Stimulated activated CD8-positive, alpha-beta memory T cell treated with anti-CD3 and anti-CD28 coated beads, Interleukin-15, amount 100 ng/mL, for 4 hours (primary cell): ENCODE measurements at places on chromosomes 12 and 14.

DNA sequence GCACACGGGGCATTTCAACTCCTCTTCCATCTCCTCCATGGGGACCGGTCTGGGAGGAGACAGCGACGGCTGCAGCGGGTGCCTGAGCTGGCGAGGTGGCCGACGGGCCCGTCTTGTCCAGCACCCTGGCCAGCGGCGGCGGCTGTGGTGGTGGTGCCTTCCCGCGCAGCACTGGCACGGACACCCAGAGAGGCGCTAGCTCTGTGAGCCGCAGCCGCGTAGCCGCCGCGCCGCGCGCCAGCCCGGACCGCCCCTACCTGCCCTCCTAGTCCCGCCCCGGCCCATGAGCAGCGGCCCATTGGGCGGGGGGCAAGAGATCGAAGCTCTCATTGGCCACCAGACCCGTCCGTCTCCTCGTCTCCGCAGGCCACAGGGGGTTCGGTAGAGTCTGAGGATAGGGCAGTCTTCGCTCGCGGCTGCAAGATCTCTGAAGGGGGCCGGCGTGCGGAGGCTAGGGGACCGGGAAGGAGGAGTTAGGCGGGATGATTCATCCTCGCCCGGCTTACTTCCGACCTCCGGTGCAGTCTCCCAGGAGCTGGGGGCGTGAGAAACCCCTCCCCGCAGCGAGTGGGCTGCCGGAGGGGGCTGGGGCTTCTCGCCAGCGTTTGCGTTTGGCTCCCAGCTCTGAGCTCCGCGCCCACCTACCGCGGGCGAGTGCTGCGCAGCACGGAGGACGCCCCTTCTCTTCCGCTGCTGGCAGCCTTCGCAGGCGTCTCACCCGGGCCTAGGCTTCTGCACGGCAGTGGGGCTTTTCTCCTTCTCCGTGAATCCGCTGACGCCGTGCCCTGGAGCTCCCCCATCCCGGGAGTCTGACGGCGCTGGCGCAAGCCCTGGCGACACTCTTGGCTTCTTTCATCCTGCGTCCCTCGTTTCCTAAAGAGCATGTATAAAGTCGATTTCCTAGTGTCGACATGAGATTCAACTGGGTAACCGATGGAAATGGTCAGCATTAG lies at the start of gene TRIM9:
TRIM9 (minus strand) TSS at position 205 of the 953 bp plus-strand sequence; CDS start at position 39, 166 bp downstream.
- DNase-seq = peak; percentile 80

GRCh38 chr12:90124289-90124688 lies 415.7 kb upstream of the ATP2B1 start:
- no peak for DNase-seq

GRCh38 chr12:75996861-75997447 lies 34.6 kb downstream of the PHLDA1 start:
- DNase-seq = no peak

DNA sequence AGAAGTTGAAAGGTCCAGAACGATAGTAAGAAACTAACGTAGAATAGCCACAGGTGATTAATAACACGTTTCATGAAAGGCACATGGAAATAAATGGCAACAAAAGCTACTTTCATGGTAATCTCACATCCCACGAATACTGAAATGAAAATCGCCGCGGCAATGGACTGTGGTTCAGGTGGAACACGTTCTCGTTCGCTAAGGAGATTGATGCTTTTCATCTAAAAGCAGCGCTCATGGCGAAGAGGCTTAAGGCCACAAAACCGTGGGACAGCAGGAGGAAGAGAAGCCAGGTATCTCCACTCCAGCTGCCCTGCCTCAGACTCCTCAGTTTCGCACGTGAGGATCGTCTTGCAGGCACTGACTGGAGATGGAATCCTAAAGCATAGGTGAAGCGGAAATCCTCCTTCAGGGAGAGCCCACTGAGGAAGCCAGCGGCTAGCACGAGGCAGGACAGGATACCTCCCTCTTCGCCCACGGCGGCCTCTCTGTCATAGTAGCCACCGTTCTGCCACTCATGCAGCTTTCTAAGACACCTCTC lies 696 bp upstream of the GPHN start:
- DNase-seq = no peak

DNA sequence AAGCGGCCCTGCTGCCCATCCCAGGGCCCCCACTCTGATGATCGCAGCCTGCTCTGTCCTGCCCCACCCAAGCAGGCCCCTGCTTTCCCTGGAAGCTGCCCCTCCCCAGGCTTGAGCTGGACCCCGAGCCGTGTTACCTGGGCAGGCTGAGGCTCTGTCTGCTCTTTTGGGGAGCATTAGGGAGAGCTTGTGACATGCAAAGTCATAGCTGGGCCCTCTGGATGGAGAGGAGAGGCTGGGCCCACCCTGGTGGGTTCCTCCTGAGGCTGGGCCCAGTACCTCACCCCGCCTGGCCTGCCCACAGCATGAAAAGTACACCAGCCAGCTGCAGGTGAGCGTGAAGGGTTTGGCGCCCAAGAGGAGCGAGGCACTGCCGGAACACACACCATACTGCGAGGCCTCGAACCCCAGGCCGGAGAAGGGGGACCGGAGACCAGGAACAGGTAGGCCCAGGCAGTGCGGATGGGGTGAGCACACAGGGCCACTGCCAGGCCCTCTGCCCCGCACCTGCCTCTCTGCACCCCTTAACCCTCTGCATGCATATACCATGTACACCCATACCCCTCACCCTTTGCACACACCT lies 15.0 kb downstream of the CEP170B start:
- no peak for DNase-seq

DNA sequence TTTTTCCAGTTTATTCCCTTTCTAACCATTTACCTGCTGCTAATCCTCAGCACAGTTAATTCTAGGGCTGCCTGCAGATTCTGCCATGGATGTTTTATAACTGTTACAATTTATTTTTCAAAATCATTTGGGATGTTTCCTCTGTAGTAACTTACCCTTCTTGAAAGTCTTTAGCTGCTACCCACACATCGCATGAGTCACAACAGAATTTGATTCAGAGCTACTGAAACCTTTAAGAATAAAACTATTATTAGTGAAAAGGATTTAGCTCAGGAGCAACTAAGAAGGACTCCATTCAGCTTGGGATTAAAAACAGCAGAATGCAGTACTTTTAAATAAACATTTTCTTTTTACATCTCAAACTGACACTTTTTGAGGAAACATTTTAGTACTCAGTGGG lies 41.7 kb upstream of the RGS6 start:
- DNase-seq = no peak

DNA sequence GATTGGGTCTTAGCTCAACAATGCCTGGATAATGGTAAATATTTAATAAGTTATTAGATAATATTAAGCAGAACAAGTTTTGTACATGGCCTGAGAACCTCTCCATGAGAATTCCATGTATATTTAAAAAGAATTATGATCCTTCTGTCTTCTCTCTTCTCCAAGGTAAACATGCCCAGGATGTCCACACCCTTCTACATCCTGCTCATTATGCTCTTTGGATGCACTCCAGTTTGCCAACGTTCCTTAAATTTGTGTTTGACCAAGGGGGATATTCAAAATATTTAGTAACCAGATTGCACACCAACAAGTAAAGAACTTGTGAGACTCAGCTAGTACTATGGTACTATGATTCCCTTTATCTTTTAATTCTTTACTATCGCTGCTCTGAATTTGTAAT lies 44.8 kb upstream of the ERGIC2 start:
- DNase-seq = no peak

DNA sequence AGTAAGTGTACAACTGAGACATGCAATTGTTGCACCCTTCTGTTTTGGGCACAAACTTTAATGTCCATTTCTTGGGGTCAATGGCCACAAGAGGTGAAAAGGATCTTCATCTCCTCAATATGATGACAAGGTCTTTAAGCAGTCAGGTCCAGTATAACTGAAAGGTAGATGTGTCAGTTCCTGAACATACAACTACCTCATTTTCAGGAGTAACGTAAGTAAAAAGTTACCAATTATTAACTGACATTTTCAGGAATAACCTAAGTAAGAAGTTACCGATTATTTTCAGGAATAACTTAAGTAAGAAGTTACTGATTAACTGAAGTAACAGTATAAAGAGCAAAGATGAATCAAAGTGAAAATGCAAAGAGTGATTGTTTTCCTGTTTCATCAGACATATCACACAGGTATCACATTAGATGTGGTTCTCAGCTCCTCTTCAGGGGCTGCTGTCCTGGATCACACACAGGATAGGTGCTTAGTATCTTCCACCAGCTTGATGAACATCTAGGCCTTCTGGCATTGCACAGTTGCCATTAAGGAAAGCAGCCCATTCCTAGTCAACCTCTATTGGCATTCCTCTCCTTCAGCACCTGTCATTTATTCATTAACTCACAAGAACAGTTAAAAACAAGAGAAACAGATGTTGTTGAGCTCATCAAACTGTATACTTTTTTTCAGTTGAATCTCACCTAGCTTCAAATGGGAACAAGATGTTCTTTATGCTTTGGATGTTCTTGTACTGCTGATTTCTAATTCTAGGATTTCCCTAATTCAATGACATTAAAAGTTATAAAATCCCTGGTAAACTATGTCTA lies 200.0 kb downstream of the FOXG1 start:
- no peak for DNase-seq

GRCh38 chr12:18589316-18589715 lies 148.5 kb downstream of the PLCZ1 start:
- DNase-seq = no peak

DNA sequence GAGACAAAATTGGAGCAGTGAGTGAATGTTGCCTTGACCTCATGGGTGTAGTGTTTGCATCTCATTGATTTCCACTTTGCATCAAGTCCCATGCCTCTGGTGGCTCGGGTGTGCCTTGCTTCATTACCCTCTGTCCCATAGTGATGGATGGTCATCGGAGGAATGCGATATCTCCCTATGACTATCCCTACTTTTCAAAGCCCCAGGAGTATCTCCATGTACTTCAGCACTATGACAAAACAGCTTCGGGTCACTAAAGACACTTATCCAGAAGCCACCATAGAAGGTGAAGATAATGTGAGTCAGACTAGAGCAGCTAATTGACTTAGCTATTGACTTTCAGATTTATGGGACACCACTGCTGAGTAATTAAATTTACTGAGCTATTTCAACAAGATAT lies 355.1 kb upstream of the CCDC196 start:
- no peak for DNase-seq

DNA sequence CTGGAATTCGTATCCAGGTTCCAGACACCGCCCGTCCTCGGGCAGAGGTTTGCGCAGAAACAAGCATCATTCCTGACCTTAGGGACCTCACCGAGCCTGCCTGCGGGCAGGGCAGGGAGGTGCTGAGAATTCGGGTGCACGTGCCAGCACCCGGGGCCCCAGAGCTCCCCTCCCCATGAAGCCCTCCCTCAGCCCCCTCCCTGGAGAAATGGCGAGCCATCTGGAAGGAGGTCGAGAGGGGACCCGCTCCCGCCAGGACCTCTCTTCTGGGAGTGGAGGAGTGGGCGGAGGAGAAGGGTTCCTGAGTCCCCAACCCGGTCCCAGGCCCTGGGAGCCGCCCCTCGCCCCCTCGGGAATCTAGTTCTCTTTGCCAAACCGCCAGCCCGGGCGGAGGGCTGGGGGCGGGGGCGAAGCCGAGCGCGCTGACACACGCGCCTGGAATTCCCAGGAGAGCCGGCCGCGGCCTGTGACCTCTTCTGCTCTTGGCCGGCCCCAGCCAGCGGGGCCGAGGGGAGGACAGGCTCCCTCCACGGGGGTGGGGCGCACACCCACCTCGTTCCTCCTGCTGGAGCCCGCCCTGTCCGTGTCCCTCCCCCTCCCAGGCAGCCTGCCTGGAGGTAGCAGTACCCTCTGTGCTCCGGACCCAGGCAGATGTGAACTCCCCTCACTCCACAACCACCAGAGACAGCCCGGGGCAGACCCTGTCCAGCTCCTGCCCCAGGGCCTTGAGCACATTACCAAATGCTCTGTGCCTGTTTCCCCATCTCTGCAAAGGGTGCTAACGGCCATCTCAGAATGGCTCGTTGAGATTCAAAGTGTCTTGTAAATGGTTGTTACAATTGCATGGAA lies 23.0 kb upstream of the GPR132 start:
- DNase-seq = no peak

- no peak for DNase-seq
Measured at GRCh38 chr14:42929806-42930480, 1323.3 kb downstream of the LRFN5 start.

GRCh38 chr12:71782017-71782416 lies 27.4 kb downstream of the RAB21 start:
- DNase-seq = no peak

DNA sequence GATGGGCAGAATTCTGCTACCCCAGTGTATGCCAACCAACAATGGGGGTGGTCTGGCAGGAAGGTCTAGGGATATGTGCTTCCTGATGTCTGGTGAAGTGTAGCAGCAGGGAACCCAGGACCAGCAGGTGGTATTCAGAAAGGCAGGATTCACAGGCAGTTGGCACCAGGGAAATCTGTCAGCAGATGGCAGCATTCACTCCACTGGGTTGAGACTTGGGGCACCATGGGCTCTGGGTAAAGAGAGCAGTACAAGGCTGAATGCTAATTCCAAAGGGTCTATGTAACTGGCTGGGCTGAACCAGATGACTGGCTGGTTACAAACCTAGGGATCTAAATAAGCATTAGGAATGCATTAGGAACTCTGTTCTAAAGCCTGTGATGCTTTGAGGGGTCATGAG lies 466.9 kb upstream of the STXBP6 start:
- DNase-seq = no peak

DNA sequence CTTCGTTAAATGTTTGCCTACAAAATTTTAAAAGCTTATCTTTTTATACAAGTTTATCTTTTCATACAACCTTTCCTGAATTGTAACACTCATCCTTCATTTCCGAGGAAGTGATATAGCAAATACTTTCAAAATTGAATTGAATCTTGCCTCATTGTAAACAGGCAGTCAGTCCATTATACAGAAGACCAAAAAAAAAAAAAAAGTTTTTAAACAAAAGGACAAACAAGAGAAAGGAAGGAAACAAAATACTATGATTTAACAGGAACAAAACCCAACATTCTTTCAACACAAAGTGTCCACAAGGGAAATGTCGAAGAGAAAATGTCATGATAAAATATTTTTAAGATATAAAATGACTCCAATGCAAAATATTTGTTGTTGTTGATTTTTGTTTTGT lies 8.5 kb downstream of the ATF7 start:
- DNase-seq = no peak

GRCh38 chr12:30985814-30986452 lies 59.4 kb downstream of the TSPAN11 start:
- no peak for DNase-seq

DNA sequence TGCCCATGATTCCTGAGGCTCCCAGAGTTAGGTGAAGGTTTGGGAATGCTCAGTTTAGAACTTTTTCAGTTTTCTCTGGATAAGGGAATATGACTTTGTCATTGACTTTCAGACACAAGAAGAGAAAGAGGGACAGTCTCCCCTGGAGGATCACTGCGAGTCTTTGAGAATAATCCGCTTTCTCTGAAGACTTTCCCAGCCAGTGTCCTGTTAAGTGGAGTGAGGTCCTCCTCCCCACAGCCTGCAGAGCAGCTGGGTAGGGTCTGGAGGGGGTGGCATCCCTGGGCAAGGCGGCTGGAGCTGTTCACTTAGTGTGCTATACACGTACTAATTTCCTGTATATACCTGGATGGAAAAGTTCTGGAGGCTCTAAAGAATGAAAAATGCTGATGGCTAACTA lies 8.5 kb upstream of the RAB35 start:
- no peak for DNase-seq

DNA sequence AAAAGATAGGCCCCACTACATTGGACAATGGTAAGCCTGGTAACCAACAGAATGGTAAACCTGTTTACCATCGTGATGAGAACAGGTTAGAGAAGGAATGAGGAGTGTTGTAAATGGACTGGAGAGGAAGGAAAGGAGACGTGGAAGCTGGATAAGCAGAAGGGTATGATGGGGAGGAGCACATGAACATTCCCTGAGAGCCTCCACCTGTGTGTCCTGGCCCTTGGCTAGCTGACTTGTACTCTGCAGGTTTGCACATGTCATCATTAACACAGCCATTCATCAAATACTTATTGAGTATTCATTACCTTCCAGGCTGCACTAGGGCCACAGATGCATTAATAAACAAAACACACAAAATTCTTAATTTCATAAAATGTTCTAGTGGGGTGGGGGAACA lies 4.3 kb upstream of the IL26 start:
- no peak for DNase-seq
